Brain microvascular endothelial cell (primary cell): ENCODE measurements at places on chromosomes 7 and 10.

- DNase-seq: no peak
These were observed 385.8 kb upstream of the KLF6 start for GRCh38 chr10:4170633-4171314.

- peak; percentile 93 for DNase-seq
These were observed 252.7 kb downstream of the PRPF18 start for GRCh38 chr10:13839430-13839990.

DNA sequence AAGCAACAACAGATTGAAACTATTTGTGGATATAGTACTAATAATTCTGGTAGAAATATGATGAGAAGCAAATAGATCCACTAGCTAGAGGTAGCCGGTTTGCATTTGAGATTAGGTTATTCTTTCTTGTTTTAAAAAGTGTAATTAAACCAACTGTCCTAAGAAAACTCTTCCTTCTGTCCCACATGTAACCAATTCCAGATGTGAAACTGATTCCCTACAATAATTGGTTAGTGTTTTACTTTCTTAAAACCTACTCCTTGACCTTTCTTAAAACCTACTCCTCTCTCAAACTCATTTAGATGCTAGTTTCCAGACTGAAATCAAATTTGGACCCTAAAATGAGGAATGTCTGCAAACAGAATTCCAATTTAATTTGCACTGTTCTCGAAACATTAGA is 521.5 kb downstream of the SUGCT start:
- DNase-seq: no peak

- DNase-seq: peak; percentile 42
These were observed 97.6 kb upstream of the GPR22 start for GRCh38 chr7:107372298-107372697.

DNA sequence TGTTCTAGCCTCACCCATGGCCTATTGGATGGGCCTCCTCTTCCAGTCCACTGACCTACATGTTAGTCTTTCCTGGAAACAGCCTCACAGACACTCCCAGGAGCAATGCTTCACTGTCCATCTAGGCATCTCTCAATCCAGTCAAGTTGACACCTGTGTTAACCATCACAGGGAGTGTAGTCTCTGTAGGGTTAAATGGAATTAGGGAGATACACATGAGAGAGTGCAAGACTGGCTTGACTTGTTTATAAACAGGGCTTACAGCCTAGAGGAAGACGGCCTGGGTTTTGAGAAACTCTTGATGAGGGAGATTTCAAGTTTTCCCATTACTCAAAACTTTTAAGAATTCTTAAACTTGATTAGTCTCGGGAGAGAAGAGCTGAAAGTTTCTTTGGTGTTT is 18.9 kb upstream of the PRSS37 start:
- no peak for DNase-seq

DNA sequence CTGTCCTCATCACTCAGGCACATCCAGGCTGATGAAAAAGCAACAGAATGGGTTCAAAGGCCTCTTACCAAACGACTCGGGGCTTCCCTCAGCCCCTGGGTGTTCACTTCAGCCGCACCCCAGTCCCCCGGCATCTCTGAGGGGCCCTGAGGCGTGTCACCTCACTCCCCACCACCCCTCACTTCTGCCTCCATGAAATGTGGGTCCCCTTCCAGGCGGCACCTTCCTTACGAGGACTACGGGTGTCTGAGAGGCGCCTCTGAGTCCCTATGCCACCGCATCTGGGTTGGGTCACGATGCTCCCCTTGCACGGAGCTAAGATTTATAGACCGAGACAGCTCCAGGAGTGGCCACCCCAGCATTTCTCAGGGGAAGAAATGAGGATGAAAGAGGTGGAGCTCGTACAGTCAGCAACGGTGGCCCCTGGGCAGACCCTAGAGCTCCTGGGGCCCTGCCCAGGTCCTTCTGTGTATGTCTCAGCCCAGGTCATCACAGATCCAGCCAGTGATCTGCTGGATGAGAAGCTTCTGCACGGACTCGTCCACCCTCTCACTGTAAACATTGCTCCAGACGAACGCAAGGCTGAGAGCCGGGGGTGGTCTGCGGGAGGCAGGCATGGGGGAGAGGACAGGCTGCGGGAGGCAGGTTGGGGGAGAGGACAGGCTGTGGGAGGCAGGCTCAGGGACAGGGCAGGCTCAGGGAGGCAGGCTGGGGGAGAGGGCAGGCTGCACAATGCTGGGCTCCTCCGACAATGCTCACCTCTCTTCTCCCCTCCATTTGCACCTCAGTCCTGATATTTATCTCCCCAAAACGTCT is 408.2 kb downstream of the DNAJB6 start:
- no peak for DNase-seq

DNA sequence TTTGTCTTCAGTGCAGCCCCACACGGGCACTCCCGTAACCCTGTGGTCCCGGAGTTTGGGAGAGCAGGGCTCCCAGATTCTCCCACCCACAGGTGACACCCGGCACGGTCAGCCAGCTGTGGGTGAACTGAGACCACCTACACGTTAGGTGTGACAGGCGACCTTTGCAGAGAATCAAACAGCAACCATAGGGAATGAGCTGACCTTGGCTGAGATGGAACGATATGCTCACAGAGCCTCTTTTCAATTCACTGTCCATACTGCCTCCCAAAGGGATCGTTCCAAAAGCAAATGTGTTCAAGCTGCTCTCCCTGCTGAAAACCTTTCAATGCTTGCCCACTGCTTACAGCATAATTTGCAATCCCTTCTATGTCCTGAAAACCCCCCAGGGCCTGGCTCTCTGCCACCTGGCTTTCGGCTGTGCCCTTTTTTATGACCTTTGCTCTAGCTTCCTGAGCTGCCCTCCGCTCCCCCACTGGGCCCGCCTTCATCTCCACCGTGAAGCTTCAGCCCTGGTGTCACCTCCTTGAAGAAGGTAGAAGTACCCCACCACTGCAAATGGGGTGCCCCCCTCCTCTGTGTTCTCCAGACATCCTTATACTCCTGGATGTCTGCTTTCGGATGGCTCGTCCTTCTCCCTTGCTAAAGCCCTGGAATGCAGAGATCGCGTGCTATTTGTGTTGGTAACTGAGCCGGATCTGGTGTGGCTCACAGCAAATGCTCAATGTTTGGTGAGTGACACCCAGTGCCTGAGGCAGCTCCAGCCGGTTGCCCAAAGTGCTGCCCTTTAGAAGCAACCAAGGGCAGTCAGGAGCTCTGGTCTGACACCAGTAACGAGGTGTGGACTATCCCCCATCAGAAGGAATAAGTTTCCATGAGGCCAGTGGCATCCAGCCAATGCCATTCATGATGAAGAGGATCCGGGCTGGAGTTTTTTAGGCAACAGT is 90.4 kb downstream of the KIAA1549 start:
- peak; percentile 51 for DNase-seq

DNA sequence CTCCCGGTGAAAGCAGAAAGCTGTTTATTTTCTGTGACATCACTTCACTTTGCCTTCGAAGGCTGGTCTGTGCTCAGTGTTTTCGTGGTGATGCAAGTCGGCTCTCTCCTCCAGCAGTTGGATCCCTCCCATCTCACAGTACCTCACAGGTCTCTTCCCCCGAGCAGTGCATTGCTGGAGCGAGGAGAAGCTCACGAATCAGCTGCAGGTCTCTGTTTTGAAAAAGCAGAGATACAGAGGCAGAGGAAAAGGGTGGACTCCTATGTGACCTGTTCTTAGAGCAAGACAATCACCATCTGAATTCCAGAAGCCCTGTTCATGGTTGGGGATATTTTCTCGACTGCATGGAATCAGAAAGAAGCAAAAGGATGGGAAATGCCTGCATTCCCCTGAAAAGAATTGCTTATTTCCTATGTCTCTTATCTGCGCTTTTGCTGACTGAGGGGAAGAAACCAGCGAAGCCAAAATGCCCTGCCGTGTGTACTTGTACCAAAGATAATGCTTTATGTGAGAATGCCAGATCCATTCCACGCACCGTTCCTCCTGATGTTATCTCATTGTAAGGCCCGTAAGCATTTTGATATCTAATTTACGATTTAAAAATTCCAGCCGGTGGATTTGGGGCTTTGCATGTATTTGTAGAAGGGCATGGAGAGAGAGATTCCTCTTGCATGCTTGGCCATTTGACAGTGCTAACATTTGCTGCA is at the start of gene LGI1:
Gene LGI1 (plus strand): TSS at position 136 of the 707 bp plus-strand sequence. CDS start 209 bp downstream, at position 345.
- no peak for DNase-seq

GRCh38 chr10:110411047-110411410 is 86.7 kb upstream of the DUSP5 start:
- DNase-seq: peak; percentile 74

DNA sequence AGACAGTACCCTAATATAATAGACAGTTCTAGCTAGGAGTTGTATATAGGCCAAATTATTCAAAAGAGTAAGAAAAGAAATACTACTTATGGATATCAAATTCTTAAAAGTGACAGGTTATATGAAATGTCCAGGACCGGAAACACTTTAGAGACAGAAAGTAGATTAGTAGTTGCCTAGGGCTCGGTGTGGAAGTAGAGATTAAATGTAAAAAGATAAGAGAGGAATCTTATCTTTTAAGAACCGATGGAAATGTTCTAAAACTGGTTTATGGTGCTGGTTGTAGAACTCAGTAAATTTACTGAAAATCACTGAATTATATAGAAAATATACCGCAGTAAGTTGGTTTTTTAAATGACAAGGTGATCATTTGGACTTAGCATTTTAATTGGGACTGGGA is 147.5 kb upstream of the ASAH2 start:
- DNase-seq: no peak
